ENCODE measurements at places on chromosomes 2 and 18.

GRCh38 chr2:121746071-121746578, 9.3 kb upstream of the TSN start:
- no peak for DNase-seq

DNA sequence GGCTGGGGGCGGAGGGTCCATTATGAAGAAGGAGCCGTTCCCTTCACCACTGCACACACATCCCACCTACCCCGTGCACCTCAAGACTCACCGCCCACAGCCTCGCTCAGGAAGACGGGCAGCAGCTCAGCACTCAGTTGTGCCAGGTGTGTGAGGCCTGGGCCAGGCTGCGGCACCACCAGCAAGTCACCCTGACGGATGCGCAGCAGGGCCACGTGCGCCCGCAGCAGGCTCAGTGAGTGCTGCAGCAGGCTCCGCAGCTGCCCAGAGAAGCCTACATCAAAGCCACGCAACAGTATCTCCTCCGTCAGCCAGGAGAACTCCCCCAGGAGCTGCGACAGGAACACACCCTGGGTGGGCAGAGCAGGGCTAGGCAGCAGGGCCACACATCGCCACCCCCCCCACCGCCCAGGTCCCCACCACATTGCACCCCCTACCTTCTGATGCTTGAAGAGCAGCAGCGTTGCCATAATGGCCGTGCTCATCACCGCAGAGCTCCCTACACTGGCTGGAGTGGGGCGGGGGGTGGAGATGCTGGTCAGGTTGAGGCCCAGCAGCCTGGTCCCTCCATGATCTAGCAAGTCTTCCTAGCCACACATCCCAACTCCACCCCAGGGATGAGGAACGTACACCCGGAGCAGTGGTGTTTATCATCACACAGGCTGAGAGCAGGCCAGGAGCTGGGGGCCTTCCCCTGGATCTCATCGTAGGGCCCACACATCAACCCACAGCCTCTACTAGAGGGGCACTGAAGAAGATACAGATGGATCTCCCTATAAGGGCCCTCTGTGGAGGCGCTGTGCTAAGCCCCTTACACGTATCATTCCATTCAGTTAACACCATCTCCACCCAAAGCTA, 10.2 kb downstream of the GPAT2 start:
- no peak for DNase-seq

- no peak for DNase-seq
Observed at GRCh38 chr2:235719146-235719942, 225.5 kb downstream of the AGAP1 start.

DNA sequence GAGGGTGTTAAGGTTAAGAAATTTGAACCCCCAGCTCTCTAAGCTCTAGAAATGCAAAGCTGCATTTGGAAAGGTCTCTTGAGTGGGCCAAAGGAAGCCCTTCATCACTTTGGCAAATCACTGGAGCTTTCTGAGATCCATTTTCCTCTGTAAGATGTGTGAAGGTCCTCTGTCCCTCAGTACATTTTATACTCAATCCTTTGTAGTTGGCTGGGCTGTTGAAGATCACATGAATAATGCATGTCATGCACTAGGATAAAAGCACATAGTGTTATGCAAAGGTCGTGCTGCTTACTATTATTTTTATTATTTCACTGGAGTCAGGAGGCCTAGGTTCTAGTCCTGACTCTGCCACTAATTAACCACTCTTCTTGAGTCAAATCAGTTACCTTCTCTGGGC, 124.9 kb downstream of the FSHR start:
- no peak for DNase-seq

DNA sequence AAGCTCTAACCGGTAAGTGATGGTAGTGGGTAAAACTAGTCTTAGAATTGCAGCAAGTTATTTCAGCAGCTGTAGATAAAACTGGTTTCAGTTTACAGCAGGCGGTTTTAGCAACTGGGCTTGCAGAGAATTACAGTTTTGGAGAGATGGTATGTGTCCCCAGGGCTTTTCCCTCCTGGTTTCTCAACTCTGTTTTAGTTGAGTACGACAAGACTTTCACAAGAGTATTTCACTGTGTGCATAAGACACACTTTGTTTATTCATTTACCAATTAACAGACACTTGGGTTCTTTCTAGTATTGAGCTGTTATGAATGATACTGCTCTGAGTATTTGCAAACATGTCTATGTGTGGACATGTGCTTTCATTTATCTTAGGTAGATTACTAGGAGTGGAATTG, 65.6 kb upstream of the RFX8 start:
- DNase-seq, result no peak

GRCh38 chr2:241777686-241778627, 1.3 kb downstream of the GAL3ST2 start:
- DNase-seq, result no peak
